Kidney epithelial cell (primary cell): ENCODE measurements at places on chromosomes 4 and X. TPM values are rescaled to one million over a fixed set of nuclear protein-coding genes. Genes with fewer than 3 reads are reported as not detected.
A peak's percentile ranks its signal among the peaks of the same experiment; 100 is the strongest.

- DNase-seq = no peak
Observed at GRCh38 chr4:11866391-11866790, 437.7 kb upstream of the HS3ST1 start.

The FHIP1A gene
- total RNA-seq = 10.0 and 11.5 TPM in 2 replicates

The RNF212 gene
- total RNA-seq = 5.2 and 13.0 TPM in 2 replicates

DNA sequence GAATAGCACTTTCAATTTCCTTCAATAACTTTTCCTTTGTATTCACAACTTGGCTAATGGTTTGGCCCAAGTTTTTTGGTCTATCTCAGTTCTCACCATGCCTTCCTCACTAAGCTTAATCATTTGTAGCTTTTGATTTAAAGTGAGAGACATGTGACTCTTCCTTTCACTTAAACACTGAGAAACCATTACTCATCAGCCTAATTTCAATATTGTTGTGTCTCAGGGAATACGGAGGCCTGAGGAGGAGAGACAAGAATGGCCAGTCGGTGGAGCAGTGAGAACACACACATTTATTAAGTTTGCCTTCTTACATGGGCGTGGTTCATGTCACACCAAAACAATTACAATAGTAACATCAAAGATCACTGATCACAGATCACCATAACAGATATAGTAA lies 56.7 kb downstream of the TSPAN5 start:
- DNase-seq = peak; percentile 31

DNA sequence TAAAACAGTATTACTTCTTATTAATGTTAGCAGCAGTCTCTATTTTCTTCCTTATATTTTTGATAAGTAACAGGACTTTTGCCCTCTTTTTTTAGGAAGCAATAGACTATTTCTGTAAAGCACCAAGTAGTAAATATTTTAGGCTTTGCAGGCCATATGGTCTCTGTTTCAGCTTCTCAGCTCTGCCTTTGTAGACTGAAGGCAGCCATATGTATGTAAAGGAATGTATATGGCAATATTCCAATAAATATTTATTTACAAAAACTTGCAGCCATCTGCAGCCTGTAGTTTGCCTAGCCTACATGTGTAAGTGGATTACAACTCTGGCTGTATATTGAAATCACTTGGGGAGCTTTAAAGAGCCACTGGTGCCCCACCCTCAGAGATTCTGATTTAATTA lies 15.0 kb downstream of the RADX start:
- DNase-seq = no peak

The MEPE gene
- not detected in 2 replicates for total RNA-seq

The JAKMIP1 gene
- not detected in 2 replicates for total RNA-seq

The PABPC1L2A gene
- total RNA-seq = not detected in 2 replicates

DNA sequence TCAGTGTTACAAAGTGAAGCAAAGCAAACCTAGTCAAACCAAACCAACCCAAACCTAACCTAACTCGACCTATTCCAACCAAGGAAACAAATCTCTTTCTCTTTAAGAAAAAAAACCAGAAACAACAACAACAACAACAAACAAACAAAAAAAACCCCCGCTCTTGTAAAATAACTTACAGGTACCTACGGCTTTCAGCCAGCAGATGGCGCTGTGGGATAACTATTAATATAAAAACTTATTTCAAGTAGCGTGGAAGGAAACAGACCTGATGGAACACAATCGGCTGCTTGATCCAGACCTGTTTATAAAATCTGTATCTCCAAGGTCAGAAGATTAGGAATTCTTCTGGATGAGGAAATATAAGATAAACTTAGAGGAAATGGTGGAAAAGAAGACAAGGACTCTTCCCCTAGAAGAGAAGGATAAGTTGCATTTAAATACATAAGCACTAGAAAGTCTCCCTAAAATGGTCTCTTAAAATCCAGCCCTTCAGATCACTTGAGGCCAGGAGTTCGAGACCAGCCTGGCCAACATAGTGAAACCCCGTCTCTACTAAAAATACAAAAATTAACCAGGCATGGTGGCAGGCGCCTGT lies 34.4 kb upstream of the CDKL5 start:
- peak; percentile 1 for DNase-seq

- no peak for DNase-seq
Observed at GRCh38 chr4:21211846-21212245, 511.6 kb downstream of the PACRGL start.

- no peak for DNase-seq
Observed at GRCh38 chr4:57233386-57233785, 123.2 kb upstream of the IGFBP7 start.

DNA sequence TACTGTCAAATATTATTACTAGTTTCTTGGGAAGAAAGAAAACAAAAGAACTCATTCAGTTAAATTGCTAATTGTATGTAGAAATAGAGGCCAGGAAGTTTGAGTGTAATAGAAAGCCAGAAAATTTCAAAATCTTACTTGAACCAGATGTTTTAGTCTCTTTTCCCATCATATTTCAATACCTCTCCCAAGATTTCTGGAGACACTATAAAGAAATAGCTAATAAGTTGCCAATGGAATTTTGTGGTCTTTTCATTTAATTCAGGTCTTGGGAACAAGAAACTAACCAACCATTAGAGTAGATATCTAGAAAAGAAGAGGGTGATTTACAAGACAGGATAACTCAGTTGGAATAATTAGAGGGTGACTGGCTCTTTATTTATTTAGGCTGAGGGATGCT lies 112.2 kb downstream of the AGTR2 start:
- no peak for DNase-seq

GRCh38 chr4:94744850-94745249 lies 12.9 kb upstream of the BMPR1B start:
- no peak for DNase-seq
